ENCODE measurements at places on chromosomes 4 and X.

DNA sequence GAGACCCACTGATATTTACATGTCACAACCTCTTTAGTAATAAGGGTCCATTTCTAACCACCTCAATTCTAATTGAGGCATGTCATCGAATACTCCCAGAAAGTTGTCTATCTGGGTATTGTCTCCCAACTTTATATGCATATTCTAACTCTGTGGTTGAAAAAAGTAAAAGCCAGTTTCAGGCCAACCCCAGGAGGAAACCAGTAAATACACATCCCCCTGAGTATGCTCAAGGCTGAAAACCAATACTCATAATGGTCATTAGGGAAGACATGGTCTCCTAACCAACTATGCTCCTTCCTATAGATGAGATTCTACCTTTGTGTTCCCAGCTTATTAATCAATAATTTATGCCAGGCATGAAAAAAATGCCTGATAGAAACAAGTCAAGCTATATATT is 96.6 kb downstream of the SH3KBP1 start:
- no peak for DNase-seq

DNA sequence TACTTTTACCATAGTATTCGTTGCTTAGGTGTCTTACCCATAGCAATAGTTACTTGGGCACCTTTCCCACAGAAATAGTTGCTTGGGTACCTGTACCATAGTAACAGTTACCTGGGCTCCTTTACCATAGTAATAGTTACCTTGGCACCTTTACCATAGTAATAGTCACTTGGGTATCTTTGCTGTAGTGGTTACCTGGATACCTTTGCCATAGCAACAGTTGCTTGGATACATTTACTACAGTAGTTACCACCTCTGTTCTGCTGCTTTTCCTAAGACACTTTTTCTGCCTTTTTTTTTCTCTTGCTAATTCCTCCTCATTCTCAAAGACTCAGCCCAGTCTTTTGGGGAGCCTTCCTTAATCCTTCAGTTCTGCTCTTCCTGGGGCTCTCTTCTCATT is 272.8 kb upstream of the PUDP start:
- DNase-seq: no peak

DNA sequence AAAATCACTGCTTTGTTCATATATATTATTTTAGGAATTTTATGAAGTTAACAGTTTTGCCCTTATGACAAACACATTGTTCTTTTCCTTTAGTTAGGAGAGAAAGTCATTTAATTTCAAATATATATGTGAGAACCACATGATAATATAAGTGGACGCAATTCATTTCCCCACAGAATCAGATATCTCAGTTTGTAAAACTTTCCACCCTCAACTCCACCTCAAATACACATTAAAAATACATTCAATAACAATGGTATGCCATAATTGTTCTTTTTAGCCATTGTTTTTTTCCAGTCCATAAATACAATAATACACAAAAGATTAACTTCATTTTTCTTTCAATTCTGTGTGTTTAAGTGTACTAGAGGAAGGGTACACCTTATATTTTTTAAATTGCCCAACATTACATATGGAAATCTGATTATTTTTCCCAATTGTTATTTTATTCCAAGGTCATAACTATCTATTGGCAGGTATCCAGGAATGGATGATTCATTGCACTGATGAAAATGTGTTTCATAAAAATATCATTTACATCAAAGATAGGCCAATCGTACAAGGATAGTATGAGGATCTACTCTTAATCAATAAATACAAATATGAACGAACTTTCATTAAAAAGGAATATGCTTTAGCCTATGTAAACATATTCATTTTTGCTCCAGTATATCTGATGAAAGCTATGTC is 125.0 kb downstream of the PPP3CA start:
- no peak for DNase-seq

- DNase-seq: no peak
Measured at GRCh38 chr4:31408121-31408520, 688.0 kb downstream of the PCDH7 start.

DNA sequence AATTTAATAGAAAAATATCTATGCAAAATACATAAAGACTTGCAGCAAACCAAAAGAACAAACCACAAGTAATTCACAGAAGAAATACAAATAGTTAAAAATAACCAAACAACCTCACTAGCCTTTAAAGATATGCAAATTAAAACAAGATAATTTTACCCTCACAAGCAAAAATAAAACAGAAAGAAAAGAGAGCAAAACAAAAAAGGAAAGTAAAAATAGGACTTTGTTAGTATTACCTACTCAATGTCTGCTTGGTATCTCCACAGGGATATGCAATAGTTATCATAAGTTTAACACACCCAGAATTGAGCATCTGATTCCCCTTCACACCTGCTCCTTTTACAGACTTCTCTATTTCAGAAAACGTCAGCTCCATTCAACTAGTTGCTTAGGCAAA is 737.5 kb upstream of the MAGEB2 start:
- no peak for DNase-seq

GRCh38 chrX:45295259-45295986 is 94.7 kb upstream of the DIPK2B start:
- DNase-seq: no peak

DNA sequence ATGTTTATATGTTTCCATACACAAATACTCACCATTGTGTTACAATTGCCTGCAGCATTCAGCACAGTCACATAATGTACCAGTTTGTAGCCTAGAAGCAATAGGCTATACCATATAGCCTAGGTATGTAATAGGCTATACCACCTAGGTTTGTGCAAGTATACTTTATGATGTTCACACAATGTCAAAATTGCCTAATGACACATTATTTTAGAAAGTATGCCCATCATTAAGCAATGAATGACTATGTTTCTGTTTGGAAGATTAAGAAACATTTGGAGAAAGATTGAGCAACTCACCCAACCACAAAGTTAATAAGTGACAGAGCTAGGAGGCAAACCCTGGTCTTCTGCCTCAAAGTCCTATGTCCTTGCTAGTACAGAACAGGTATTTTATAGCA is 96.8 kb upstream of the GRIA3 start:
- DNase-seq: no peak

DNA sequence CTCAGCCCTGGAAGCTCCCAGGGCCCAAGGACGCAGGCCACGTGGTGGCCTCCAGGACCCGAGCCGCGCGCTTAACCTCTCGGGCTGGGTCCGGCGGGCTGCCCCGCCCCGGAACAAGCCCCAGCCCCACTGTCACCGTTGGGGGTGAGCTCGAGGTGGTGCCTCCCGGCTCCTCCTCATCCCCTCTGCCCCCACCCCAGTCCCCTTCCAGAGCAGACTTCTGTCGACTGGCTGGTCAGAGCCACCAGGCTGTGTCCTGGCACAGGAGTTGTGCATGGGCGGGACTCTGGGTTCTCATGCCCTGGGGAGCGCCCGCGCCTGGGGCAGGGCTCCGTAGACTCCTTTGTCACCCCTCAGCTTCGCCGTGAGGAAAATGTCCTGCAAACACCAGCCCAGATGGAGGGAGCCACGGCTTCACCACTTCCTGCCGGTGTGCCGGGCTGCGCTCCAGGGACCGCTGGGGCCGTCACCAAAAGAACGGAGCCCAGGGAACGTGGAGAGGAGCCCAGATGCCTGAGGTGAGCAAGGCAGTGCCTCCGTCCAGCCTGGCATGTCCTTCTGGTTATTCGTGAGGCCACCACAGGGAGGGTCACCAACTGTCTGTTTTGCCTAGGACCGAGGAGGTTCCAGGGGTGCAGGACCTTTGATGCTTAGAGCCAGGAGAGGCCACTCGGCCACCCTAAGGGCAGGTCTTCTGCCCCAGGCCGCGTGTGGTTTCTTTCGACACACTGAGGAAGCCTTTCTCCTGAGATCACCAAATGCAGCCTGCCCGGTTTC is 7.1 kb upstream of the RGS12 start:
- no peak for DNase-seq

DNA sequence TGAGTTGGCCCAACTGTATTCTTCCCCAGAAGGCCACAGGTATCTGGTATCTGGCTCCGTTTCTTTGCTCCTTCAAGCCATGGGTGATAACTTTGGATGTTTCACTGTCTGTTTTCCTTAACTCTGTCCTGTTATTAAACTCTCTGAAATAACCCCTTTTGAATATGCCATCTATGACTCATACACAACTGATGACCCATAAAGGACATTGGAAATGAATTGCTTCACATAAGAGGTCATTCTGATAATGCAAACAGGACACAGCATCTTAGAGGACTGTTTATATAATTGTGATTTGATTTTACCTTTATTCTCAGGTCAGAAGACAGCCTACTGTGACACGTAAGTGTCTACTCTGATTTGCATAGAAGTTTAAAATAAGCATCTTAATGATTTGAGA is 227.7 kb downstream of the VEGFC start:
- DNase-seq: no peak

- DNase-seq: no peak
Measured at GRCh38 chr4:170011921-170012628, 14.1 kb downstream of the MFAP3L start.

DNA sequence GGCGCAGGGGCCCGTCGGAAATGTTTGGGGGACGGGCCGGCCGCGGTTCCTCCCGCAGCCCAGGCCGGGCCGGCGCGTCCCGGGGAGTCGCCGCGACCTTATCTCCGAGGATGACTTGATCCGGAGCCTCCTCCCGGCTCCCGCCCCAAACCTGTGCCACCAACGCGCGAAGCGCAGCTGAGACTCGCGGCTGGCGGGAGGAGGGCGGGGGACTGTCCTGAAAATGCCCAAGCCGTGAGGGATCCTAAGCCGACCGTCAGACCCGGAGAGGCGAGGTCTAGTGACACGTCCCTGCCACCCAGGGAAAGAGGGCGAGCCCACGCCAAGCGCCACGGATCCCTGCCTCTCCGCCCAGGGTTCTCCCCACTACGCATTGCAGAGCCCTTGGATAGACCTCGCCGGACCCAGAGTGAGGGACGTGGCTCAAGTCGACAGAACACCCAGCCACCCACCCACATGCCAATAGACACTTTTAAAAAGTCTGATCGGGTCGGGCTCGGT is 26.9 kb downstream of the UTP14A start:
- no peak for DNase-seq

GRCh38 chrX:37754516-37754915 is 25.3 kb upstream of the CYBB start:
- no peak for DNase-seq

- DNase-seq: no peak
Measured at GRCh38 chrX:102966701-102967100, 29.6 kb downstream of the RAB40AL start.

- DNase-seq: no peak
Measured at GRCh38 chr4:55359397-55359916, 13.4 kb downstream of the SRD5A3 start.

DNA sequence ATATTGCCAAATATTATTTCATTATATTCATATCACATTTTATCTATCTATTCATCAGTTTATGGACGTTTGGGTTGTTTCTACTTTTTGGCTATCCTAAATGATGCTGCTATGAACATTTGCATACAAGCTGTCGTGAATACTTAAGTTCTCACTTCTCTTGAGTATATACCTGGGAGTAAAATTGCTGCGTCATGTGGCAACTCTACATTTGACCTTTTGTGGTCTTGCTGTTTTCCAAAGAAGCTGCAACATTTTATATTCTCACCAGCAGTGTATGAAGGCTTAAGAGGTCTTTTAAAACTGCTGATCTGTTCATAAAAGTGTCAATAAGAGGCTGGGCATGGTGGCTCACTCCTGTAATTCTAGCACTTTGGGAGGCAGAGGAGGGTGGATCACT is 5.8 kb downstream of the PYURF start:
- no peak for DNase-seq

DNA sequence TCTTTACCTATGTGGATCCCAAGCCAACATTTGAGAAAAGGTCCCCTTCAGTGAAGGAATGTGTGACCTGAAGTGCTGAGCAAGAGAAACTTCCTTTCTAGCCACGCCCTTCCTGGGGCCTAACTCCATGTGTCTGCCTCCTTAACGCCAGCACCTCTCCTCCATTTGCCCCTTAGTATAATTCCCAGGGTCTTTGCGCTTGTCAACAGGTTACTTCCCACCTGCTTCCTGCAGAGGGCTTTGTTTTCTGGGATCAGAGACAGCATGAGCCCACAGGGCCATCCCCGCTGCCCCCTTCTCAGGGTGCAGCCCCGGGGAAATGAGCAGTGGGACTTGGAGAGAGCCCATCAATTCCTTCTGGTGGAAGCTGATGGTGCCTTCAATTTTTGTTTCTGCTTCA is 45.9 kb upstream of the DRD5 start:
- no peak for DNase-seq

- DNase-seq: no peak
Measured at GRCh38 chrX:119410027-119410819, 11.1 kb downstream of the SLC25A43 start.

- no peak for DNase-seq
Measured at GRCh38 chr4:86999136-86999643, 64.4 kb downstream of the AFF1 start.

GRCh38 chr4:113790478-113790877 is 28.9 kb upstream of the CAMK2D start:
- DNase-seq: no peak

DNA sequence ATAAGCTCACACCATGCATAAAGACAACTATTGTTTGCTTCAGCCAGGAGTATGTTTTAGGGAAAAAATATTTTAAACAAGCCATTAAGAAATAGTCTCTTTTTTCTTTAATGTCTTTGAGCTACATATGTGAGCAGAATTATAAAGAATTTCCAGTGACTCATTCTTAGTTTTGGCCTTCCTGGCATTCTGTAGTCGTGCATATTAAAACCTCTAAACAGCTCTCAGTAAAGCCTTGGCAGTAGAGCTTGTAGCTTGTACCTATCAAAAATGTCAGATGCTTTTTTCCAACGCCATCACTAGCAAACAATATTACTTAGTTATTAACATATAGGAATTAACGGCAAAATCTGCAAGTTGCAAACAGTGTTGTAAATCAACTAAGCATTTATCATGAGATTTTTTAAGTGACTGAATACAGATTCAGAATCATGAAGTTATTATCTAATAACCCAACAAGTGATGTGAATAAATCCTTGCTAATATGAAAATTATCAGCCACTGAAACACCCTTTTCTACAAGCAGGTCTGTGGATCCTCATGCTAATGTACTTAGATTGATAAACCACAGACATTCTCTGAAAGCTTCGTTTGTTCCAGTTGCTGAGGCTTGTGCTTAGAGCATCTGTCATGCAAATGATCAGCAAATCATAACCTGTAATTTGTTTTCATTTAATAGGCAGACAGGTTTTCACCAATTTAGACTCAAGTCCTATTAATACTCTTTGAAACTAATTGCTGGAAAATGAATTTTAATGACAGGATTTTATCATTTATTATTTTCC is 412.0 kb upstream of the ATOH1 start:
- DNase-seq: no peak

Measured in stimulated activated CD4-positive, alpha-beta T cell treated with anti-CD3 and anti-CD28 coated beads, TNF-alpha, amount 100 ng/mL, for 4 hours (primary cell).